ENCODE measurements at places on chromosomes 12 and 14.

DNA sequence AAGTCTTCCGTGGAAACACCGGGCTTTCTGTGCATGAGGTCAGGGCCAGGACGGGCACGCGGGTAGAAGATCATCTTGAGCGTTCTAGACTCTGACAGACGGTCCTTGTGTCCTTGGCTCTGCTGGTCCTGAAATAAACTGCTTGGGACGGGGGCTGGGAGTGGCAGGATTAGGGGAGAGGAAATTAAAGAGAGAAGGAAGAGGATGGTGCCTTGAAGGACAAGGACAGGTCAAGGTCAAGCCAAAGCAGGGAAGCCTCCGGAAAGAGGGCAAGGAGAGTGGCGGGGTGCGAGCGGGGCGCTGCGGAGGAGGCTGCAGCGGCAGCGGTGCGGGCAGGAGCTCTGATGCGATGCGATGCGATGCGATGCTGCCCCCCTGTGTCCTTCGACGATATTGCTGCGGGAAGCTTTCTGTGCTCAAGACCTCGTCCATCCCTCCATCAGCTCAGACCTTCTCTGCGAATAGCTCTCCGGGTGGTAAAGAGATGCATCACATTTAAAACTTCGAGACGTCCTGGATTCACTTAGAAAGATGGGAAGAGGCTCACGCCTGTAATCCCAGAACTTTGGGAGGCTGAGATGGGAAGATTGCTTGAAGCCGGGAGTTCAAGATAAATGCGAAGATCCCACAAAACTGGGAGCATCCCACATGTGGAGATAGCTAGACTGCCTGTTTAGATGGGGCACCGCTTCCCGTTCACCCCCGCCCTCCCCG, 110.1 kb upstream of the TMEM132D start:
- peak; percentile 5 for DNase-seq

DNA sequence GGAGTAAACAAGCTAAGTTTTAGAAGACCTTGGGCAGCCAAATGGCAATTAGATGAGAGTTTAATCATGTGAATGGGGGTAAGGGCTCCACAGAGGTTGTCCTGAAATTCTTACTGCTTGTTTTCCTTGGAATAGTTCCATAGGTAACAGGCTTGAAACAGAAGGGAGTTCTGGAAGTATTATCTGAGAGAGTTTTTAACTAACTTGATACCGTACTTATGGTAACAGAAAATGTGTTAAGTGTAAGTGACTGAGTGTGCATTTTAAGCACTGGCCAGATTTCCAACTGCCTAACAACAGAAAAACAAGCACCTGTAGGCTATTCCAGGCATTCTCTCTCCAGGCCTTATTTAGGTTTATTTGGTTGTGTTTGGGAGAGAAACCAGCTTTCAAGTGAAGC, 414.6 kb upstream of the PDE3A start:
- DNase-seq = no peak

DNA sequence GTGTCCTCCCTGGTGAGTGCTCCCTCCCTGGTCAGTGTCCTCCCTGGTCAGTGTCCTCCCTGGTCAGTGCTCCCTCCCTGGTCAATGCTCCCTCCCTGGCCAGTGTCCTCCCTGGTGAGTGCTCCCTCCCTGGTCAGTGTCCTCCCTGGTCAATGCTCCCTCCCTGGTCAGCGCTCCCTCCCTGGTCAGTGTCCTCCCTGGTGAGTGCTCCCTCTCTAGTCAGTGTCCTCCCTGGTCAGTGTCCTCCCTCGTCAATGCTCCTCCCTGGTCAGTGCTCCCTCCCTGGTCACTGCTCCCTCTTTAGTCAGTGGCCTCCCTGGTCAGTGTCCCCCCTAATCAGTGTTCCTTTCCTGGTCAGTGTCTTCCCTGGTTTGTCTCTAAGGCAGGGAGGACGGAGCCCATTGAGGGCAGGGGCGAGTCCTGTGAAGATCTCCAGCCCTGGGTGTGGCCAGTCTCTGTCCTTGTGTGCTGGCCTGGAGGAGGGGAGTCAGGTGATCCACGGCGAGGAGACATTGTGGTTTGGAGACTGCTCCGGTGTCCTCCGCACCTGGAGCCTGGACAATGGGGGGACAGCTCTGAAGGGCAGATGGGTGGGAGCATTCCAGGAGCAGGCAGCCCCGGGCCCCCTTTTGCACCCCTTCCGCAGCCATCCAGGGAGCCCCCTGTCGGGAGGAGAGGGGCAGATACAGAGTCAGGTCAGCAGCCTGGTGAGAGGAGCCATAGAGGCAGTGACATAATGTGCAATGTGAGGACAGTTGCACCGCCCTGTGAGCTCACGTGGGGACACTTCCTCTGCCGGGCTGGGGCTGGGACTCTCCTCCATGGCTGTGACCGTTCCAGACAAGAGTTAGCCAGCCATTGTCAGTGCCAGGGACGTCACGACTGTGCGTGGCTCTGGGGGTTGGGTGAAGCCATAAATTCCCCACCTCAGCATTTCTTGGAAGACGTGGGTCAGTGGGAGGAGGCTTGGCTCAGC, 93.4 kb downstream of the ADGRD1 start:
- no peak for DNase-seq

GRCh38 chr12:6219980-6220379, 19.8 kb downstream of the CD9 start:
- DNase-seq = no peak

GRCh38 chr14:63524537-63525155, 18.5 kb downstream of the PPP2R5E start:
- no peak for DNase-seq

DNA sequence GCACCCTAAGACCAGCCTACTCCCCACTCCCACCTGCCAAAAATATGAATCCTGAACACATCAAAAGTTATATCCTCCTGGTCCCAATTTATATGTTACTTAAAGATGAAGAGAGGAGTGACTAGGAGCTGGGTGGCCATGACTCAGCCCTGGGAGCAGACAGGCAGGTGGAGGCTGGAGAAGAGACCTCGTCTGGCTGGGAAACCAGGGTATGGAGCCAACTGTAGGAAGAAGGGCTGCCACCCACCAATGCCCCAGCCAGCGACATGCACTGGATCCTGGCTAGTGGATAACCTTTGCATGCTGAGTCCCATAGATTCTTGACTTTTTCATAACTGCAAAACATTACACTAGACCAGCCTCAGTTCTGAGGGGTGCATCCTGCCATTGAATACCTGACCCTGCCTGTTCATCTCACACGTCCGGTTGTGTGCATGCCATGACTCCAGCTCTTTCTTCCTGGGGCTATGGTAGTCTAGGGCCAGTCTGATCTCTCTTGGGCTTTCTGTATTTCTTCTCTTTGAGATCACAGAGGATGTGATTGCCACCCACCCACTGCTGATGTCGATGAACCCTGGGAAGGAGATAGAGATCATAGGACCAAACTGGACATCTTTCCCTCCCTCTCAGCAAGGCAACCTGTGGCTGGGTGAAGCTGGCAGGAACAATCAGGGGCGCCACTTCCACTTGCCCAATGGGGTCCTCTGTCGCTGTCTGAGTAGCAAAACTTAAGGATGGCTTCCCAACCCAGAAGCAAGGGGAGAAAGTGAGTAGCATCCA, 69.6 kb upstream of the DDX11 start:
- no peak for DNase-seq

- no peak for DNase-seq
Observed at GRCh38 chr12:27112871-27113270, 30.5 kb upstream of the C12orf71 start.

DNA sequence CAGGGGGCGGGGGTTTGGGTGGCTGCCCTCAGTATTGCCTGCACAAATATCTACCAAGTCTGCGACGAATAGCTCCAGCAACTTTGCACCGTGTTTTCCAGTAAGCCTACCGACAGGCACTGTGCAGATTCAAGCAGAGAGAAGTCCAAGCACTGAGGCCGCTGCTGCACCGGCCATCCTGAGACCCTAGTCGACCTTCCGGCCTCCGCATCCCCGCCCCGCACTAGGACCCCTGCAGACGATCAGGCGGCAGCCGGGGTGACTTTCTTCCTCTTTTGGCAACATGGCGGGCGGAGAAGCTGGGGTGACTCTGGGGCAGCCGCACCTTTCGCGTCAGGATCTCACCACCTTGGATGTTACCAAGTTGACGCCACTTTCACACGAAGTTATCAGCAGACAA, at the start of gene EIF2S3B:
Gene EIF2S3B, plus strand, starts transcription at position 271 of the 400 bp plus-strand sequence. Its CDS starts 13 bp downstream, at position 284.
- no peak for DNase-seq

GRCh38 chr12:96503976-96504375, 14.6 kb downstream of the CFAP54 start:
- DNase-seq = no peak

DNA sequence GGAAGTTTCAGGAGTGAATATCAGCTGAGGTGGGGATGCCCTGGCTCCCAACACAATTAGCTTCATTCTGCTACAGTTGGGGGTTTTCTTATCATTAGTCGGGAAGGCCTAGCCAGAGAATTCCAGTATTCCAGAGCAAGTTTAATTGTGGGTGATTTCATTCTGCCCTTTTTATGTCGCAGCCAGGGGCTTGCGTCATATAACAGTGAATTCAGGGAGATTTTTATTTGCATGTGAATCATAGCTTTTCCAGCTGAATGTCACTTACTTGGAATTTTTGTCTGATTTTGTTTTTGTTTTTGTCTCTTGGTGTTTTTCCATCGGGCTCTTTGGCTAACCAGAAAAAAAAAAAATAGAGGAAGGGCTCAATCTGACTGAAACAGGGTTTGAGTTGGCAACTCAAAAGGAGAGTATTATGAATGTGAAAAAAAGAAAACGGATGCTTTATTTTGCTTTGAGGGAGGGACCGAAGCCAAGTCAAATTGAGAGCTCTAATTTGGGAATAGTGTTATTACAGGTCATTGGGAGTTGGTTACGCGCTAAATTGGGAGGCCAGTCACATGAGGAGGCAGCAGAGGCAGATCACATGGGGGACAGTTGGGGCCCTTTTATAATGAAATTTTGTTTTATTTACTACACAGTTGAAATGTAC, 119.4 kb downstream of the SAMD4A start:
- no peak for DNase-seq

DNA sequence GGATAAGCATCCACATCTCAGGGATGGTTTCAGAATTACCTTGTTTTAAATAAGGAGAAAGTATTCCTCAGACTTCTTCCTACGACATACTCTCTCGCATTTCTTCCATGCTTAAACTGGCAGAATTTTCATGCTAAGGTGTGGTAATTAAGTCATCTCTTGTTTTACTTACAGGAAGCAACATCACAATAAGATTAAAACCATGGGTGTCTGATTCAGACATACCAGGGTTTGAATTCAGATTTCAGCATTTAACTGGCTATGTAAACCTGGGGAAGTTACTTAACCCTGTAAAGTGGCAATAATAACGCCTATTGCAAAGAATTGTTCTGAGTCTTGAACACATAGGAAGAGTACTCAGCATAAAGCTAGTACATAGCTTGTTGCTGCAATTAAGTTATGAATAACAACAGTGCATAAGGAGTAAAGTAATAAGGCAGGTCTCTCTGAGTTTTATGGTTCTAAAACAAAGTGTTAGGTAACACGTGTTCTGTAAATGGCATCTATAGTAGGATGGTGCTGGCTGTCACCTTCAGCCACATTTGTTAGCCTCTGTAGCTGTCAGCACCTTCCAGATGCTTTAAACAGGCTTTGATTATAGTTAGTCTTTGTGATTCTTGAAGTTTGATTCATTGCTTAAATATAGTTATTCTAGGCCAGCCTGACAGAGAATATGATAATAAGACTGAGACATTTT, 38.8 kb downstream of the IFT43 start:
- no peak for DNase-seq

GRCh38 chr12:31231611-31232360, 94.2 kb downstream of the SINHCAF start:
- no peak for DNase-seq

DNA sequence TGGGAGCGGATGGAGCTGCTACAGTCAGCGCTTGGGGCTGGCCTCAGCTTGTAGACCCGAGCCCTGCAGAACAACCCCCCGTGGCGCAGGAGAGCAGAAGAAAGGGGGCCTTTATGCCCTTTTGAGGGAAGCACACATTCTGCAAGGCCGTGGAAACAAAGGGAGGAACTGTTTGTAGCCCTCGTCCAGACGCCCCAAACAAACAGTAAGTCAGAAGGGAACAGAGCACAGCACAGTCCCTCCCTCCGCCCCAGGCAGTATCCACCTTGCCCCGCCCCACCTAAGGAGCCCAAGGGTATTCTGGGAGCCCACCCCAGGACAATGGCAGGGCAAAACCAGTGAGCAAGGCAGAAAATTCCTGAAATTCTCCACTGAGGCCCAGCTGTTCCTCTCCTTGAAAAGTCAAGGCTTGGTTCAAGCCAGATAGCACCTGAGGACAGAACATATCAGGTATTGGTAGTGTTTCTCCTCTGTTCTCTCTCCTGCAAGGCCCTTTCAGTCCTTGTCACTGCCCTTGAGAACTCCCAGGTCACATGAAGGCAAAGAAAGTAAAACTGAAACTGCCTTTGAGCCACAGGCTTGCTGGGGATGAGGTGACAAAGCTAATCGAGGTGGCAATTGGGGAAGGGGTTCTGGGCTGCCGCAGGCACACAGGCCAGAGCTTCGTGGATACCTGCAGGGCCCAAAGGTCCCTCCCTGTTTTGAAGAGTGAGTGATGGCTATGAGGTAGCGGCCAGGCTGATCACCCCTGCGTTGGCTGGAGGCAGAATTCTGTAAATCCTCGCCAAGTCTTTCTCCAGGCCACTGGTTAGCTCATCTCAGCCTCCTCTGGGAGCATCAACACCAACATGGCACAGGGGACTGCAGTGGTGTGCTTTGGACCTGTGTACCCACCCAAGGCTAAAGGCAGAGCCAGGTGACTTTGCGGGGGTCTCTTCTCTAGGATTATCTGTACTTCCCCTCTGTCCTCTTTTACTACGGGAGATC, 499 bp downstream of the DGLUCY start:
- DNase-seq = no peak
